Esophagus squamous epithelium (tissue), 5 donors: ENCODE measurements at places on chromosomes 6 and 20.

DNA sequence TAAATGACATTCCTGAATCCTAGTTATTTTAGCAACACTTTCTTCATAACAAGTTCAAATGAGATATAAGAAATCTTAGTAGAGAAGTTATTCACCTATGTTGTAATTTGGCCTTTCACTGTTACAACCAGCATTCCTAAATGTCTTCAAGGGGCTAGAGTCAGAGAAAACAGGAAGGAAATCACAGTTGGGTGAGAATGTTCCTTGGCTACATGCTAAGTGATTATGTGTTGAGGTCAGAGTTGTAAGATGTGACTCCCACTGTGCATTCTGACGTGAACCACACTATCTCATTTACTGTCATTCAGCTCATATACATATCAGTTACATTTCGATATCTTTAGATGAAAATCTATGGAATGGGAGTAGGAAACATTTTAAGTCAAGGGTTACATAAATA is 51.0 kb upstream of the MLIP start:
- DNase-seq = no peak

GRCh38 chr6:131773284-131773950 is 34.4 kb upstream of the ENPP1 start:
- no peak for DNase-seq

- no peak for DNase-seq
Measured at GRCh38 chr20:63967330-63968135, 2.2 kb downstream of the ZNF512B start.

GRCh38 chr6:97508646-97509045 is 225.6 kb upstream of the MMS22L start:
- DNase-seq = no peak

- DNase-seq = no peak
Measured at GRCh38 chr20:17627101-17627955, 54.7 kb downstream of the RRBP1 start.

DNA sequence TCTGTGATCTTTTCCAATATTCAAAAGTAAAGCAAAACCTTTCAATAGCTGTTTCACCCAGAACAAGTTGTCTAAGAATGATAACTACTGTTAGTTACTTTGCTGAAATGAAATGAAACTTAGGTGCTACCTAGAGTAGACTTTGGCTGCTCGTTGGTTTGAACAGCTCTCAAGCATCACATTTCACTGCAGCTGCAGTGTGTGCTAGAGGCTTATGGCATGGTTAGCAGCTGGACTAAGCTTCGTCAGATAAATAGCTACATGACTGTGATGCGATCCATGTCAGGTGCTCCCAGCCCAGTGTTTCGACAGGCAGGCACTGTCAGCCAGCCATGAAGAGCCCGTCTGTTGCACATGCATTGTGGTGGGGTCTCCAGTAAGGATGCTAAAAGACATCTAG is 201.1 kb downstream of the TFAP2B start:
- DNase-seq = no peak

GRCh38 chr20:50456452-50457324 is 53.5 kb upstream of the PTPN1 start:
- DNase-seq = no peak

DNA sequence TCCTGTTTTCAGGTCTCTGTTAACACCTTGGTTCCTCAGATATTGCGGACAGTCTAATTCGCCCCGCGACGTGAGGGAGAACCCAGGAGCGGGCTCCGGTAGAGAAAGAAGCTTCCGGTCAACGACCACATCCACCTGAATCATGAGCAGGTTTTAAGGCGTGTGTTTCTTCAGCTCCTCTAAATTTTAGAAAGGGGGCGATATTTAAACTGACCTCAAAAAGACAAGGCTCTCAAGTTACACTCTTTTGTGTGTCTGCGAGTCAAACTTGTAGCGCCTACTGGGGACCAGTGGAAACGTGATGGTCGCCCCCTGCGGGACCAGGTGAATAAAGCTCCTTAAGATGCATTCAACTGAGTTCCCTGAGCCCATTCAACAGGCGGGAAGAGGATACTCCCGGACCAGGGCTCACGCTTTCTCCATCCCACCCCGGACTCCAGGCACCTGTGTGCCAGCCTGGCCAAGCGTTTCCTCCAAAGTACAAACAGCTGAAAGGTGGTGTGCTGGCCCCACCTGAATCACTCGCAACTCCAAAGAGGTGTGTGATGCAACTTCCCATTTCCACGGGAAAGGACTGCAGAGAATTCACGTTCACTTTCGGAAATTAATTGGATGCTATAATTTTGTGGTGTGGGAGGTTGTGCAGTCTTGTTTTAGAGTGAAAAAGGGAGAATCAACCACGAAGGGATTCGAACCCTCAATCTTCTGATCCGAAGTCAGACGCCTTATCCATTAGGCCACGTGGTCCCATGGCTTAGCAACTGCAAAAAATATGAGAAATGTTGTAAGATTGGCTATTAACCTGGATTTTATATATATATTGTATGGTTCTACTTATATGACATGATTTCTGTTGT is 17.0 kb downstream of the GPX5 start:
- DNase-seq = no peak

GRCh38 chr6:87436435-87436834 is 28.7 kb downstream of the CFAP206 start:
- no peak for DNase-seq

DNA sequence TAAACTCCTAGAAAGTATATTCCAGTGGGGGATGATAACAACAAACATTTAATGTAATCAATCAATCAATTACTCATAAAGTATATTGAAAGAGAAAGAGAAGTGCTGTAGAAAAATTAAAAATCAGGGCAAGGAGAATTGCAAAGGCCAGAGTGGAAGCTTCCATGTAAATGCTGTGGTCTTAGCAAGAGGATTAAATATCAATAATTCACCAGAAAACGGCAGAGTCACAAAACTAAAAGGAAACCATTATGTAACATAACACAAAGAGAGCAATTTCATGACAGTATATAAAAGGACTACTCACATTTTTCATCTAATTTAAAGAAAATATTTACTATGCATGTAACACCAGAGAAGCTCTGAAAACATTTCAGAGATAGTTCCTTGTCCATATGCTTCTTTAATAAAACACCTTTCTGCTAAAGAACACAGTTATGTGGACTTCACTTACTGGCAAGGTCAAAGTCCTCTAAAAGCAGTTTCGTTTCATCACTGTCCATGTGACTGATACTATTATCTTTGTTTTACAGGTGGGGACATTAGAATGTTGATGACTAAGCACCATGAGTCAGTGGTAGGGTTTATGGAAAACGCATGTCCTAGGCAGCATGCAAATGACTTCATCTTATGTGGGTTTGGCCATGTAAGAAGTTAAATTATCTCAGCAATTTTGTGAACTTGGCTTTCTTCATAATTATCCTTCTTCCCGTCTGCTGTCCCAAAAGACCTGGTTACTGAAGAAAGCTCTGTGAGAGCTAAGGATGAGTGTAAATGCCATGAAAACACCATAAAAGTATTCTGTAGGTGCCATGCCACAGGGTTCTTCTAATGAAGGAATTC is 185.8 kb upstream of the TENT5A start:
- no peak for DNase-seq

DNA sequence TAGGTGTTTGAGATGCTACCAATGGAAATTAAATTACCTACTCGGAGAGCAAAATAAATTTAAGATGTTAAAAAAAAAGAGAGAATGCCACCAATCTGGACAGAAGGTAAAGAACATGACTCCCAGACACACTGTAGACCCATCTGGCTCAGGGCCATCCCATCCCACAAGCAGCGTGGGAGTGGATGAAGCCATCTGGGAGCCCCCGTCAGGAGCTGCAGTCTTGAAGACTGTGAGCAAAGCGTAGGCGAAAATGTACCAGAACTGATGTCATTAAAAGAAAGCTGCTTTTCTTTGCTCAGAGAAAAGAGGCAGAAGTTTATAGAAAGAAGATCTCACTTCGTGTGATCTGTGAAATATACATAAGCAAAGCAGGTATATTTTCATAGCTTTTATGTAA is 815.7 kb downstream of the QKI start:
- no peak for DNase-seq

- DNase-seq = no peak
Measured at GRCh38 chr20:5354901-5355300, 38.1 kb upstream of the PROKR2 start.

DNA sequence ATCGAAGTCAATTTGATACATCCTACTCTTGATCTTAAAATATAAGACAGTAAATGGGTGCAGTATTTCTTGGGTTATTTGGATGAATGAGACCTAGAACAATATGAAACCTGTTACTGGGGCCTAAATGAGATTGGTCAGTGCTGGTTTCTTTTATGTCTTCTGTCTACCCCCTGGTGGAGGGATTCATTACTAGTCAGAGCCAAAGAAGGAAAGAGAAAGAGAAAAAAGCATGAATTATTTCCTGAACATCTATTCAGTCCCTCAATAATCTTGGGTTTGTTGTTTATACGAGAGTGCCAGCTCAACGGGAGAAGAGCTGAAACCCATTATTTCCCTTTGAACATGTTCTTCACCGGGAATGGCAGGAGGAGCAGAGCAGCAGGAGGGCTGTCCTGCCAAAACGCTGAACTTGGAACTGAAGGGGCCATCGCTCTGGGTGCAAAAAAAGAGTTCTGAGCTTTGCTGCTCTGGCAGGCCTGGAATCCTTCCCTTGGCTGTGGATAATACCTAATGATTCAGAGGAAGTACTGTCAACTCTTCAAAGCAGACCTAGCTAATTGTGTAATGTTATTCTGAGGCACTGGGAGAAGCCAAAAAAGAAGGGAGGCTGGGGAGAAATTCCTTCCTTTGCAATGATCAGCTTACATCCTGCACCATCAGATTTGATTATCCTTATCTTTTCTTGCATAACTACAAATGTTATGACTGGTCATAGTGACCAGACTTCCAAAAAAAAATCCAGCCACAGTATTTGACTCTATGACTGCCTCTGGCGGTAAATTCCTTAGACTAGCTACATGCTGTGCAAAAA is 72.0 kb downstream of the BLOC1S5 start:
- no peak for DNase-seq

DNA sequence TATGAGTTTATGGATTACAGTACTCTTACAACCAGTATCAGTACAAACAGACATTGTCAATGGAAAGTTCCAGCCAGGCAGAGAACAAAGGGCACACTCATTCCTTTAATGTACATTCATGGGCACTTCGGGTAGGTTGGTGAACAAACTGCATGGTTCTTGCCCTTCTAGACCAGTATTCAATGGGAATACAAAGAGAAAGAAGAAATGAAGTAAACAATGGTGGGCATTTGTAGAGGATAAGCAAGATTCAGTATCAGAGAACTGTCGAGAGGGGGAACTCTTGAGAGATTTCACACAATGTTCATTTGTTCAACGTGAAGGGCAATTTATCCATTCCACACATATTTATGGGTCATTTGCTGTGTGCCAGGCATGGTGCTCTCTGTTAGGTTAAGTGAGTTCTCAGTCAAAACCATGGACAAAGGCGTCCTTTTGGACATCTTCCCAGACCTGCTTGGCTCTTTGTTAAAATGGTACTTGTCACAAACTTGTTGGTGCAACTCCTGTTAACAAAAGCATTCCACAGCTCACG is 714.8 kb downstream of the DHX35 start:
- DNase-seq = no peak

- DNase-seq = no peak
Measured at GRCh38 chr20:53162251-53162835, 190.2 kb downstream of the TSHZ2 start.
